Bone marrow (tissue), 2 donors: ENCODE measurements at places on chromosomes 3 and 15.

DNA sequence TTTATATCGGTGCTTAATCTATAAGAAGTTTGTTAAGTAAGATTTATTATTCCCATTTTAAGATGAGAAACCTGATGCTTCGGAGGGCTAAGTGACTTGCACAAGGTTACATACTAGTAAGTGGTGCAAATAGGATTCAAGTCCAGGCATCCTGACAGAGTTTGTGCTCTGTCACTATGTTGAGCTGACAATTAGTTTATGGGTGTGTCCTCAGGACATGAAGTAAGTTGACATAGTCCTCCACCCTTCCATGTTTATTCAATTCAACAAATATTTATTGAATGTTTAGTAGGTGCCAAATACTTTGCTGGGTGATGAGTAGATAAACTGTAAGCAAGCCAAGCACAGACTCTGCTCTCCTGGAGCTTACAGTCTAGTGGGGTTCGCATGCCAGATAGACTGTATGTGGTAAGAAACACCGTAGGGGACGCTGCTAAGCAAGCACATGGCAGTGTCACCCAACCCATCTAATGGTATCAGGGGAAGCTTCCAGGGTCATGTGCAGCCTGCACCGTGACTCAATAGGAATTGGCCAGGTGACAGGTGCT is 342.7 kb upstream of the SATB1 start:
- no peak for DNase-seq

DNA sequence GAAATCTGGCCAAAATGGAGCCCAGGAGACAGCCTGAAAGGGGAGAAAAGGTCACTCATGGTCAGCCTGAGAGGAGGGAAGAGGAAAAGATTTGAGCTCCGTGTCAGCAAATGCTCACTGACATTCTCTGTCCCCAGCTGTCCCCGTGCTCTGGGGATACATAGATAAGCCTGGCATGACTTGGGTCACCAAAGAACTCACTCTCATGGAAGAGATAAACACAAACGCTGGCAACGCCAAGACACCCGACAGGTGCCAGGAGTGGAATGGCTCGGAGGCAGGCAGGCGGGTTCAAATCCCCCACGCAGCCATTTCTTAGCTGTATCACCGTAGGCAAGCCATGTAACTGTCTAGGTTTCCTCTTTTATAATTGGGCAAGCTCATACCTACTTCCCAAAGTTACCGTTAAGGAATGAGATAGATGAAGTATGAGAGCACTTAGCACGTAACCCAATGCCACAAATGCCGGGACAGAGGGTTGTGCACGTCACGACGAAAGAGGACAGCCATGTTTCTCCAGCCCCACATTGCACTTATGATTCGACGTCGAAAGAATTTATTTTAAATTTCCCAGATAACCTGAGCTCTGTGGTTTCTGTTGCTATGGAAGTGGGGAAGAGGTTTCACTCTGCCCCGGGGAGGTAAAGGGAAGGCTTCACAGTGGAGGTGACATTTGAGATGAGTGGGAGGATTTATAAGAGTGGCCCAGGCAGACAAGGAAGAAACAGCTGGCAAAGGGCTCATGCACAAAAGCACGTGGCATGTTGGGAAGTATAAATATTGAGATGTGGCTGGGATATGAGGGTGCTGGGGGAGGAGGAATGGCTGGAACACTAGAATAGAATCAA is 41.4 kb upstream of the TSEN2 start:
- DNase-seq: no peak

DNA sequence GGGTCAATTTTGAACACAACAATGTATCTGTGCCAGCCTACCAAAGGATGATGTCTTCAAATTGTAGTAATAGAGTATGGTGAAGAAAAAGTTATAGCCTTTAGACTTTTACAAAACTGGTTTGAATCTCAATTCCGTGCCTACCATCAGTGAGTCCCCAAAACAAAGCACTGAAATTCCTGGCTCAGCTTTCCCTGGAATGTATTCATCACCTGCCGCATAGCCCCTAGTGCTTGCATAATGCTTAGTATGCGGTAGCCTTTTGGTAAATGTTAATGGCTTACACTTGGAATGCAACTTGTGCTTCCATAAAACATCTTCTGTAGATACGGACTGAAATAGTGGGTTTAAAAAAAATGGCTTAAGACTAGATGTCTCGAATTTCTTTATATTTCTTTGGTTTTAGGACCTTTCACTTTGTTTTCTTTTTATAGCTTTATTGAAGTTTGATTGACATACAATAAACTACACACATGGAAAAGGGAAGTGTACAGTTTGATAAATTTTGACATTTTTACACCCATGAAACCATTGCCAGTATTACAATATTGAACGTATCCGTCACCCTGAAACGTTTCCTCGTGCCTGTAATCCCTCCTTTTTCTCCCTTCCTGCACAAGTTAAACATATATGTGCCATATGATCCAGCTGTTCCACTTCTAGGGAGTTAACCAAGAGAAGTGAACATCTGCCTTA is 12.1 kb downstream of the SACM1L start:
- no peak for DNase-seq

DNA sequence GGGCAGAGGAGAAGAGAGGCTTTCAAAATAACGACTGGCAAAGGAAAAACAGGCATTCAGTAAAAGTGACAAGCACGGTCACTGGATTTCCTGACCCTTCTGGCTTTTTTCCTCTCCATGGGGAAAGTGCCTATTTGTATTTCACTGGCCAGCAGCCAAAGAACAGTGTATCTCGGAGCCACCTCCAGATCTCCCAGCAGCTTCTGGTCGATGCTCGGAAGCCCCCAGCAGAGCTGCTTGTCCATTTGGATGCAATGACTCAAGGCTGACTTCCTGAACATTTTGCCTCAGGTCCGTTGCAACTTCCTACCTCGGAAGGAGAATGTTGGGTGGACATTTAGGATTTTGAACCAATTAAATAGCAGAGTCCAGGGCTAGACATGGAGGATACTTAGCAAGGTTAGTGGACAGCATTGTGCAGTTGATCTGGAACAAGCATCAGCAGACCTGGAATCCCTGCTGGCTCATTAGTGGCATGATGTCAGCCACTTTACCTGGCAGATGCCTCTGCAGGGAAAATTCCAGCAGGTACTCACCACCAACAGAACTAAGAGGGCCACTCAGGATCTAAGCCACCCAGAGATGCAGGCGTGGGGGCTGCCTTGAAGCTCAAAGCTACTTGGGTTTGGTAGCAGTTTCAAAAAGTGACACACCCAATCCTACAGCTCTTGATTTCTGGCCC is 1.1 kb downstream of the FAM107A start:
- no peak for DNase-seq

DNA sequence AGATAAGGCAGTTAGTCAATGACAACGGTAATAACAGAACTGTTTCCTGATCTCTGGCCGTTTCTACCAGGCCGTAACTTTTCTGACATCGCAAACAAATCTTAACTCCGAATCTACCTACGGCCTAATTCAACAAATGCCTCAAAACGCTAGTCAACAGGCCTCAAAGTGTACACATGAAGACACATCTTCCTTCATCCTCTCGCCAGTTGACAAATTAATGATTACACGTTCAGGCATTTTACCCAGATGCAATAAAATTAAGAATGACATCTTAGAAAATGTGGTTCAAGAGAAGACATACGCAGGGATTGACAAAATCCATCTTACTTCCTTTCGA is 1.5 kb downstream of the SFMBT1 start:
- no peak for DNase-seq

DNA sequence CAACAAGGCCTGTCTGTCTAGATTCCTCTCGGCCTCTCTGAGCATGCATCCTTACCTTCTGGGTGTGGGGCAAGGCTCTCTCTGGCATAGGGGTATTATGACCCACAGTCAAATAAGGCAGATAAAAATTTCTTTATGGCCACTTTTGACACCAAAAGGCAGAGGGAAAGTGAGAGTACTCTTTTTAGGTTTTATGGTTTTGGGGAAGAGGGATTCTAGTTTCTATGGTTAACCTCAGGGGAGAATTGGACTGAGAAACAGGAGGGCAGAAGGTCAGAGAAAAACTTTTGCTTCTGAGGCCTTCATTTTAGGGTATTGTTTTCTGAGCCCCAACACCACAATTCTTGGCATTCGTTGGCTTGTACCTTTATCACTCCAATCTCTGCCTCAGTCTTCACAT is 70.0 kb upstream of the CCDC54 start:
- no peak for DNase-seq

- DNase-seq: no peak
These were observed 14.0 kb upstream of the PCCB start for GRCh38 chr3:136236109-136236508.

GRCh38 chr3:108209579-108209978 is 12.6 kb downstream of the IFT57 start:
- no peak for DNase-seq

GRCh38 chr15:40906991-40907802 is 12.9 kb downstream of the VPS18 start:
- no peak for DNase-seq

DNA sequence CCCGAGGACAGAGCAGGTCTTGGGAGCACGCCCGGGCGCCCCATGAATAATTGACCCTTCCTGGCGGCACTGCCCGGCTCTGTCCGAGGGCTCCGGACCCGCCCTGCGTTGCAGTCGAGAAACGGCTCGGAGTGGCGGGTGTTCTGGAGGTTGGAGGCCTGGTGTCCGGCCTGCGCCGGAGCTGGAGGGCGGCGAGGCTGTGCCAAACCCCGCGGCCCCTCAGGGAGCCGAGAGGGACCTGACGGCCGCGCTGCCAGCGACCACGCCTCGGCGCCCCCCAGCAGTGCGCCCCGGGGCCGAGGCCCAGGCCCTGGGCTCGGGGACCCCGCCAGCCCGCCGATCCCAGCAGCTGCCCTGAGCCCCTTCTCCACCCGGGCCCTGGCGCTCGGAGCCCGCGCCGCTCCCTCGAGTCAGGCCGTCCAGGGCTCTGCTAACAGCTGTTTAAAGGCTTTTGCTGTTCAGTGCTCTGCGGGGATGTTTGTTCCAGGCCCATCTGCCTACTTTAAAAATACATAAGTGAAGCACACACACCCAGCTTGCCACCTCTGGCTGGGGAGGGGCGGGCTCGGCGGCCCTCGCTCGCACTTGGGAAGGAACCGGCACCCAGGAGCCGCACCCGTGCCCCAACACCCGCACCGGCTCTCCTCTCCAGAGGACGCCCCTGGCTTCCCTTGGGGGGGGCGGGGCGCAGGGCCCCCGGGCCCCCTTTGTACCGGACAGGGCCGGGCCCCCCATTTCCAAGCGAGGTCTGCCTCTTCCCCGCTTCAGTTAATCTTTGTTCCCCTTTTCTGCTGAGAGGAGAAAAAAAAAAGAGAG is 730 bp upstream of the ZNF710 start:
- no peak for DNase-seq

- DNase-seq: no peak
These were observed 73.3 kb downstream of the CSNK1G1 start for GRCh38 chr15:64282701-64283100.

DNA sequence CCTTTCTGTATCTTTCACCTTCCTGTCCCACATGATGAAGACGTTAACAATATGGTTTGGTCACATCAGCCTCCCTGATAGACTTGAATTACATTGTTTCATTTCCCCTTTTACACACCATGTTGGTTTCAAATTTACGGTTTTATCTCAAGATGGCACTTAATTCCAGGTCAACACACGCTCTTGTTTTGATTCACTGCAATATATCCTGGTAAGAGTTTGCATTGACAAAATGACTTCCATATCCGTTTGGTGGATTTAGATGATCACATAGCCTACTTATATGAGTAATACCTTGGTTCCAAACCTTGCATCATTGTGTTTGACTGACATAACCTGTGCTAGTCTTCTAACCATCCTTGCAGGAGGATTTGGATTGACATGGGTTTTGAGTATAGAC is 499.4 kb downstream of the ROBO1 start:
- DNase-seq: no peak

DNA sequence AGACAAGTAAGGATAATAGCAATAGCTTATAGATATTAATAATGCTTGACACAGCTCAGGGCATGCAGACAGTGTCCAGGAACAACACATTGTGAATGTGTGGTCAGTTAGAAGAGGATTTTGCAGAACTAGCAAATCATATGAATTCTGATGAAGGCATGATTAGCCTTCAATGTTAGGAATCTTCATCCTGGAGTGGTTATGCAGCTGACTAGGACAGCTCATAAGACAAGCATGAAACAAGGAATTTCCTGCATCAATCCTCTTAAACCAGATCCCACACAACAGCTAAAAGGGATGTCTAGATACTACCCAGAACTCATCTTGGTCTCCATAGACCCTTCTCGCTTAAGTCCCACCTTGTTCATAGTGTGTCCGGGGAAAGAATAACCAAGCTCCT is 499.0 kb upstream of the ATP11B start:
- no peak for DNase-seq

- DNase-seq: no peak
These were observed 307.8 kb upstream of the TPRG1 start for GRCh38 chr3:188863999-188864406.

- peak; percentile 4 for DNase-seq
These were observed 74.0 kb upstream of the MANF start for GRCh38 chr3:51311055-51311454.

GRCh38 chr3:122974764-122975162 is 52.8 kb downstream of the SEMA5B start:
- no peak for DNase-seq

GRCh38 chr3:65356331-65357248 is 668.8 kb upstream of the ADAMTS9 start:
- DNase-seq: no peak

DNA sequence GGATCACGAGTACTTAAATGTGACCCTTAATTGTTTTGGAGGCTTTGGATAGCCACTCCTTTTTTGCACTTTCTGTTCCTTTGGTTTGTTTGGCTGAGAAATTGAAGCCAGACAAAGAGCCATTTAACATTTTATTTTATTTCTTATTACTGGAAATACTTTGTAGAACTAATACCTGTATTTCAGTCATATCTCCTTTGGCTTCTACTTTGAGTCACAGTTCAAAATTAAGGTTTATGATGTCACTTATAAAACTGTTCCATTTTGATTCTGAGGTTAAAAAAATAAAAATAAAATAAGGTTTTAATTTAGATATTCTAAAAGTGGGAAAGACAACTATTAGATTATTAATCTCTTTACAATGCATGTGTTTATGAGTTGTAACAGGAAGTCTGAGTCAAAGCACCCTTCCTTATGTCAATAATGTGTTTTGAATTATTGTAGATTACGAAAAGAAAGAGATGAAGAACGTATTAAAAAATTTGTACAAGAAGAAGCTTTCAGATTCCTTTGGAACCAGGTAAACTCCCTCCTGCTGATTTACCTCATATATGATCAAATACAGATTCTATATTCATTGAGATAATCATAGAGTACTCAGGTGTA is 16.9 kb upstream of the NXPE3 start:
- no peak for DNase-seq

DNA sequence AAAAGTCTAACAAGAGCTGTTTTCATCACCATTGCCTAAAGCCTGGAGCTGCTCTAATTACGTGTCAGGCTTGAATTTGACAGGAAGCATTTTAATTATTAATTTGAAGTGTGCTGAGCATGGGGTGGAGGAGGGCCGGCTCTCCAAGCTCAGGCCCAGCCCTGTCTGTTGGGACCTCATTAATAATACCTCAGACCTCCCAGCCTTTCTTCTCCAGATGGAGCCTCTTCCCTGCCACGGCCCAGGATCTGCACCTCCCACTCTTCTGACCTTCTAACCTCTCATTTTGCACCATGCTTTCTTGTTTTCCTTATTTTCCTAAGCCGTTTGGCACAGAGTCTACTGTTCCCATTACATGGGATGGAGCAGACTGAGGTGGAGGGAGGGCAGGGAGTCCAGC is 30.0 kb downstream of the INSYN1 start:
- no peak for DNase-seq

- no peak for DNase-seq
These were observed 53.1 kb upstream of the PRR23E start for GRCh38 chr3:127139601-127140500.

- no peak for DNase-seq
These were observed 394.1 kb upstream of the NECTIN3 start for GRCh38 chr3:110677506-110677905.
